ENCODE measurements at places on chromosomes 2 and 18.

- DNase-seq, result no peak
Observed at GRCh38 chr2:237896507-237896892, 37.1 kb downstream of the RAMP1 start.

GRCh38 chr2:155687181-155687580 lies 645.3 kb downstream of the NR4A2 start:
- no peak for DNase-seq

DNA sequence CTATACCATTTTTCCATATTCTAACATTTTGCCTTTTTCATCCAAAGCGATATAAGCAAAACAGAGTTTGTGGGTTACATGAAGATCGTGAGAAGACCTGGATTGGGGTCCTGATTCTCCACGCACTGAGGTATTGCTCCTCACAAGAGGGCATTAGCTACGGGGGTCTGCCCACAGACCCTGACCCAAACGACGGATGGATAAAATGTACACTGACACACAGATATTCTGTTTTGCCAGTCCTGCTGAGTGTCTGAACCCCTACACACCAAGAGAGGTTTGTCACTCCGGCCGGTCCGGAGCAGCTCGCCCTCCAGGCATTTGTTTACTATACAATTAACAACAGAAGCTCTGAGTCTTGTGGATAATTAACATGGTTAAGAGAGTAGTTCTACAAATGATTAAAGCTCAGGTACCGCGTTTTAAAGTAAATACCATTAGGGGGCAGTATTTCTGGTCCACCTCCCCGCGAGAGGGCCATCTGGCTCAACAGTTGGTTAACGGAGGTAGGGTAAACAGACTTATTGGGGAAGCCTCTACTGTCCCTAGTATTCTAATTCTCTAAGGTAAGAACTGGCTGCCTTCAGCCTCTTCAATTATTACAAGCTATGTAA lies 28.4 kb downstream of the SCYGR8 start:
- no peak for DNase-seq

DNA sequence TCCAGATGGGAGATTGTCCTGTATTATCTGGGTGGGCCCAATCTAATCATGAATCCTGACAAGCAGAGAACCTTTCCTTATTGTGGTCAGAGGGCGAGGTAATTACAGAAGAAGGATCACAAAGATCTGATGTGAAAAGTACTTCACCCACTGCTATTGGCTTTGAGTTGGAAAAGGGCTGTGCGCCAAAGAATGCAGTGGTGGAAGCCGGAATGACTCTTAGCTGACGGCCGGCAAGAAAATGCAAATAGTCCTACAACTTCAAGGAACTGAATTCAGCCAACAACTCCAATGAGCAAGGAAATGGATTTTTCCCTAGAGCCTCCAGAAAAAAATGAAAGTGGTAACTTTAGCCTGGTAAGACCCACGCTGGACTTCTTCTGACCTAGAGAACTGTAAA lies 67.3 kb downstream of the CTNNA2 start:
- DNase-seq, result no peak

DNA sequence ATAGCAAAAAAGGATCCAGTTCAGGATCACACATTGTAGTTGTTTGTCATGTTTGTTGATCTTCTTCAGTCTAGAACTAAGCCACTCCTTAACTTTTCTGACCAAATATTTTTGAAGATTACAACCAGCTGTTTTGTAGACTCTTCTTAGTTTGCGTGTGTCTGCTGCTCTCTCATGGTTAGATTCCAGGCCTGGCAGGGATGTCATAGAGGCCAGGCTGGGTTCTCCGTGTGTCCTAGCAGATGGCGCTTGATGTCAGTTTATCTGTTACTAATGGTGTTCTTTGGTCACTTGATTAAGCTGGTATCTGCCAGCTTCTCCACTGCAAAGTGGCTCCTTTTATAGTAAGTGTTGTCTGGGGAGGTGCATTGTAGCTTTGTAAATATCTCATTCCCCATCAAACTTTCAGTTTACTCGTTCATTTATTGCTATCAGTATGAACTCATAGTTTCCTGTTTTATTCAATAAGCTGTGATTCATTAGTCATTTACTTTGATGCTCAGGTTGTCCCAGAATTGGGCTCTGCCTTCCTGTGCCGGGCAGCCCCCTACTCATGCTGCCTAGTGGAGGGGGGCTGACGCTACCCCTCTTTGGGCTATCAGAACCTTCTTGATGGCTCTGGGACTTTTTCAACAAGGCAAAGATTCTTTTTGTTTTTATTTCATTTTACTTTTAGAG lies 42.1 kb downstream of the GRHL1 start:
- no peak for DNase-seq

GRCh38 chr2:56713161-56713676 lies 529.4 kb downstream of the CCDC85A start:
- no peak for DNase-seq

- no peak for DNase-seq
Observed at GRCh38 chr18:79826966-79827365, 29.2 kb downstream of the KCNG2 start.

DNA sequence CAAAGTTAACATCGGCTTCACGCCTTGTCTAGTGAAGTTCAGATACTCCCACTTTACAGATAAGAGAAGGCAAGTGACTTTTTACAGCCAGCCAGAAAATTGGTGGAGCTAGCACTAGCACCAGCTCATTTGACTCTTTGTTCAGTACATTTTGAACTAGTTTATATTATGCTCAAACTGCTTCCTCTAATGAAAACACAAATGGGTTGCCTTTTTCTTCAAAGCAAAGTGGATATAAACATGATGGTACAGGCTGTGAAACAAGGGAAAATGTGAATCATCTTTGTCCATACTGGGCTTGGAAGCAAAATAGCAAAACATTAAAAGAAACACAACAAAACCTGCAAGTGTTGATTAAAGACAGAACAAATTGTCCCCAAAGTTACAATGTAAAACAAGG lies 99.6 kb upstream of the LHCGR start:
- no peak for DNase-seq

GRCh38 chr2:104476075-104476474 lies 377.8 kb upstream of the POU3F3 start:
- no peak for DNase-seq

- no peak for DNase-seq
Observed at GRCh38 chr2:71453404-71454220, at the start of gene DYSF. TSS of gene DYSF (plus strand) at chr2:71453561.

- DNase-seq, result no peak
Observed at GRCh38 chr2:187165936-187166610, 282.0 kb downstream of the CALCRL start.

DNA sequence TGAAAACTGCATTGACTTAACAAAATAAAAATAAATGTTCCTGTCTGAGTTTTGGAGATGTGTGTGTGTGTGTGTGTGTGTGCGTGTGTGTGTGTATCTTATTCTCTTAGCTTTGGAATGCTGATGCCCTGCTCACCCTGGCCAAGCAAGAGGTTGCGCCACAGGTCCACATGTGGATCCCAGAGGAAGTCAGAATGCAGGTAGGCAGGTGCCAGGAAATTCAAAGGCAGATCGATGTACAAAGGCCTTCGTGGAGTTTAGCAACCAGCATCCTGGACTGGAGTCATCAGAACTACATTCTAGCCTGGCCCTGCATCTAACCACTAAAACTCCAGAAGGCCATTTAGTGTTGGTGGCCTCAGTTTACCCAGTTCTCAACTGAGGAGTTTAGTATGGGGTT lies 12.4 kb downstream of the G6PC2 start:
- DNase-seq, result no peak

DNA sequence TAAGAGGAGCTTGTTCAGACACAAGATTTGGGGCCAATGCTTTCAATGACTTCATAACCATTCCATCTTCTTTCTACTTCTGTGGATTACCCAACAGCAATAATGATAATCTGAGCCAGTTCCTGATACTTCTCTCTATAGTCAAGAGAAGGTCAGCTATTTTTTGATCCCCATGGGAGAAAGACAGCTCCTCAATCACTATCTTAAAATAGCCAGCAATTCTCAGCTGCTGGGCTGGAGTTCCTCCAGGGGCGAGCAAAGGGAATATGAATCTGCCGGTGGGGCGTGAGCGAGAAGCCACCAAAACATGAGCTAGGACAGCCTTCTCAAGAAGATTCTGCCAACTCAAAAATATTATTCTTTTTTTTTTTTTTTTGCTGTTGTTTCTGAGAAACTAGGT lies at the start of gene TMEM182:
TSS of gene TMEM182 (plus strand) at position 269 of the 400 bp plus-strand sequence. CDS start 187 bp downstream, outside the sequence.
- no peak for DNase-seq

DNA sequence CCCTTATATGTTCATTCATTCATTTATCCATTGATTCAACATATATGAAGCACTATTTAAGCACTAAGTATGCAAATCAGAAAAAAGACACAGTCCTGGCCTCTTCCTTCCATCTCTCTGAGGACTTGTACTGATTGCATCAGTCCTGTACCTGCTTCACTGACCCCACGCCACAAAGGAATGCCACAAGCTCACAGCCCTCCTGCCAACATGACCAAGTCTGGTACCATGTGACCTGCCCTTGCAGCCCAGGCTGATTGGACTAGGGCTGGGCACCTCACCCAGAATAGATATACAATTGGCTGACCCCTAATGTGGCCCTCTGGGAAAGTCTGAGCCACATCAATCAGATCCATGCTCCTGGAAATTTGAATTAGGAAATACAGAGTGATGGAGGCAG lies 196.6 kb downstream of the AGPS start:
- no peak for DNase-seq

GRCh38 chr2:241895712-241896641 lies 26.4 kb downstream of the RTP5 start:
- DNase-seq, result no peak

DNA sequence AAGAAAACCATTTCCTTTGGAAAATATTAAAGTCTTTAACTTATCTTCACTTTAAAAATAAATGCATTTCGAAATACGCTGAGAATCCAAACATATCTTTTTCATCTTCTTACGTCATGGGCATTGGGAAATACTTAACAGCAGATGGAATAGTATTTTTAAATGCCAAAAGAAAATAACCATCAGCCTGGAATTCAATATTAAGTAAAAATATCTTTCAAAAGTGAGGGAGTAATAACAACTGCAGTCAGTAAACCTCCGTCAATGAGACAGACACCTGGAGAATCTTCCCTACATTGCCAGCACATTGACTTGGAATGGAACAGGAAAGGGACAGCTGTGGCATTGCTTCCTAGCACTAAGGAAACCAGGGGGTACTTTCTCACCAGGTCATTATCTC lies 290.4 kb upstream of the TNP1 start:
- DNase-seq, result no peak

GRCh38 chr2:201859949-201860348 lies 53.6 kb downstream of the CDK15 start:
- DNase-seq, result no peak

- no peak for DNase-seq
Observed at GRCh38 chr18:68478246-68478645, 236.7 kb downstream of the TMX3 start.

GRCh38 chr2:54262015-54262765 lies 6.2 kb upstream of the TSPYL6 start:
- no peak for DNase-seq

- no peak for DNase-seq
Observed at GRCh38 chr2:17579605-17580318, 39.3 kb downstream of the VSNL1 start.

DNA sequence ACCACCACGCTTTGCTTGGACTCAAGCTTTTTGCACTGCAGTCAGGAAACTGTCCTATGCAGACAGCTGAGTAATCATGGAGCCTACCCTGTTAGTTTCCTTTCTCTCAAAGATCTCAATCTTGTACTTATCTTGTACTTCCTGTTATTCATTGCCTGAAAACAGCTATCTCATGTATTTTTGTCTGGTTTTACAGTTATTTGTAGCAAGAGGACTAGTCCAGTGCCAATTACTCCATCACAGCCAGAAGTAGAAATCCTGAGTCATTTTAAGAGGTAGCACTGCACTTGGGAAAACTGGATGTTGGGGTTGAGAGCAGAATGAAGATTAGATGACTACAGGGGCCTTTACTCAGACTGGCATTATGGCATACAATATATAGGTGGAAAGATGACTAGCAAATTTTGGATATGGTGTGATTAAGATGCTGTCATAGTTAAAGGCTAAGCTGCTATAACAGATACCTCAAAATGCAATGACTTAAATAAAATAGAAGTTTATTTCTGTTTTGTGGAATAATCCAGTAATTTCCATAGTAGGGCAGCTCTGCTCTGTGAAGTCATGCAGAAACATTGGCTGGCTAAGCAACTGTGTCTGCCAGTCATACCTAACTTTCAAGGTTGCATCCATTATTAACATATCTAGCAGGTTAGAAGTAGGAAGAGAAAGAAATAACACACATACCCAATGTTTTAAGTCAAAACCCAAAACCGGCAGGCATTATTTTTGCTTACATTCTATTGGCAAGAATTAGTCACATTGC lies 21.1 kb upstream of the CHMP3 start:
- no peak for DNase-seq

GRCh38 chr2:196927376-196928225 lies 1.1 kb upstream of the PGAP1 start:
- DNase-seq, result peak; percentile 75

Measured in activated CD4-positive, alpha-beta T cell treated with anti-CD3 and anti-CD28 coated beads, Interleukin-2, amount 10 ng/mL, durations not matched to agents 7 days and 5 days (primary cell).